Stimulated activated CD8-positive, alpha-beta memory T cell treated with anti-CD3 and anti-CD28 coated beads, Interleukin-15, amount 100 ng/mL, for 48 hours (primary cell): ENCODE measurements at places on chromosomes 3 and 15.

DNA sequence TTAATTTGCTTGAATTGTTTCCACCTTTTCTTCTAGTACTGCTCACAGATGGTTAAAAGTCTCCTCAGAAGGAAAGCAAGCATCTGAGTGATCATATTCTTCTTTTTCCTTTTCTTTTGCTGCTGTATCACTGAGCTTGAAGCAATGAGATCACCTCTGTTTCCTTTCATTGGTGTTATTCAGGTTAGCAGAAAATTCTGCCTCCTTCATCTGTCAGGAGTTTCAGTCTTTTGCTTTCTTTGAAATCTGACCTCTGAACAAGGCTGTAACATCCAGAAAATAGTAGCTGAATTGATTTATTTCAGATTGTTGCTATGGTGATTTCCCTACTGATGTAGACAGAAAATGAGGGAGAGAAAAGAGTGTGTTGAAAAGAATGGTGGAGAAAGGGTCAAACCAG, 343.0 kb downstream of the MFSD1 start:
- no peak for DNase-seq

GRCh38 chr3:61960976-61961375, 399.6 kb downstream of the PTPRG start:
- no peak for DNase-seq

DNA sequence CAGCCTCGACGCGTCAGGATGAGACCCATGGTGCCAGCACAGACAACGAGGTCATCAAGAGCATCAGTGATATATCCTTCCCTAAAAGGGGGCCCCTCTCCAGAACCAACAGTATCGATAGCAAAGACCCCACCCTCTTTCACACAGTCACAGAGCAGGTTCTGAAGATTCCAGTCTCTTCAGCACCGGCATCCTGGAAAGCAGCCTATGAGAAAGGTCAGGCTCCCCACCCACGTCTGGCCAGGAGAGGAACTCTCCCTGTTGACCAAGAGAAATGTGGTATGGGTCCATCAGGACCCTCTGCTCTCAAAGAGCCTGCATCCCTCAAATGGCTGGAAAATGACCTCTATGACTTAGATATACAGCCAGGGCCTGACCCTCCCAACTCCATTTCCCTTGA, 11.6 kb downstream of the ANKRD34C start:
- no peak for DNase-seq

DNA sequence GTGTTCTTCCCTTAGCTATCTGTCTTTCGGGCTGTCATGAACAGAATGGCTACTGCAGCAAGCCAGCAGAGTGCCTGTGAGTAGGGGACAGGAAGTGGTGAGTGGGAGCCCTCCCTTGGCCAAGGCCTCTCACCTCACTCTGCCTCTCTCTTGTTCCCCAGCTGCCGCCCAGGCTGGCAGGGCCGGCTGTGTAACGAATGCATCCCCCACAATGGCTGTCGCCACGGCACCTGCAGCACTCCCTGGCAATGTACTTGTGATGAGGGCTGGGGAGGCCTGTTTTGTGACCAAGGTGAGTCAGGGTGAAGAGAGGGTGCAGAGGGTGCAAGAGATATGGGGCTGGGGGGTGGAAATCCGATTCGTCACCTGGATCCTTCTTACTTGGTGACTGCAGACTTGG, 3.0 kb downstream of the DLL4 start:
- no peak for DNase-seq

- no peak for DNase-seq
Observed at GRCh38 chr15:39267685-39268084, 313.2 kb upstream of the THBS1 start.

- no peak for DNase-seq
Observed at GRCh38 chr15:70526221-70526973, 237.0 kb downstream of the UACA start.

DNA sequence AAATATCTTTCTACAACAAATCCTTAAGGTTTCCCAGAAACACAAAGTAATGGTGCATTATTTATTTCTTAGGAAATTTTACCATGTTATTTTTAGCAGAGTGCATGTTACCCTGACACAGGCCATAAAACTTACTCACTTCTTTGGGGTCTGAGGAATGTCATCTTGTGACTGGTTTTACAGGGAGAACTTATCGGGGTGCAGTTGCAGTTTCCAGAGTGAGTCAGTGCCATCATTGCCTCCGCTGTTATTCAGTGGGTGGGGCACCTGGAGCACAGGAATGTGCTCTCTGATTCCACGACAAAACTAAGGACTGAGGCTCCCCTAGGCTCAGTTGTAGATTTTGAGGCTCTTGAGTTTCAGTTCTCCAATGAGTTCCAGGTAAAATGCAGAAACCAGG, 11.1 kb upstream of the GREM1 start:
- no peak for DNase-seq

DNA sequence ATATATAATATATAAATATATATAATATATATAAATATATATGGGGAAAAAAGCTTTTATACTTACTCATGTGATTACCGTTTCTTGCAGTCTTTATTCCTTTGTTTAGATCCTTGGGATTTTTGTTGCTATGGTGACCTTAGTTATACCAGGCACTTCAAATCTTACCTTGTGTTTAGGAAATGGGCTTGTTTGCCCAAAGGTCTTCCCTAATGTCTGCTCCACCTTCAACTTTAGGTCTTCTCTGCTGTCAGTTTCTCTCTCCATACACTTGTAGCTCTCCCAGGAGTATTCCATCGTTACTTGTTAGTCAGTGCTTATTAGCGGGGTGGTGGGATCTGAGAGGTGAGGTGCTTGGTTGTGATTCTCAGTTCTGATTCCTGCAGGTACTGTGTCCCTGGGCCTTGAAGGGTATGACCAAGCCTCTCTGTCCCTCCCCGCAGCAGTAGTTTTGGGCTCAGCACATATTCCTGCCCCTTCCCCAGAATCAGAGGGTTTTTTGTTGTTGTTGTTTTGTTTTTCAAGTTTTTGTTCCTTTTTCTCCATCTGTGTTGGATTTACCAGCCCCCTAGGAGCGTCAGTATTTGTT, 9.6 kb upstream of the LAMP3 start:
- no peak for DNase-seq

DNA sequence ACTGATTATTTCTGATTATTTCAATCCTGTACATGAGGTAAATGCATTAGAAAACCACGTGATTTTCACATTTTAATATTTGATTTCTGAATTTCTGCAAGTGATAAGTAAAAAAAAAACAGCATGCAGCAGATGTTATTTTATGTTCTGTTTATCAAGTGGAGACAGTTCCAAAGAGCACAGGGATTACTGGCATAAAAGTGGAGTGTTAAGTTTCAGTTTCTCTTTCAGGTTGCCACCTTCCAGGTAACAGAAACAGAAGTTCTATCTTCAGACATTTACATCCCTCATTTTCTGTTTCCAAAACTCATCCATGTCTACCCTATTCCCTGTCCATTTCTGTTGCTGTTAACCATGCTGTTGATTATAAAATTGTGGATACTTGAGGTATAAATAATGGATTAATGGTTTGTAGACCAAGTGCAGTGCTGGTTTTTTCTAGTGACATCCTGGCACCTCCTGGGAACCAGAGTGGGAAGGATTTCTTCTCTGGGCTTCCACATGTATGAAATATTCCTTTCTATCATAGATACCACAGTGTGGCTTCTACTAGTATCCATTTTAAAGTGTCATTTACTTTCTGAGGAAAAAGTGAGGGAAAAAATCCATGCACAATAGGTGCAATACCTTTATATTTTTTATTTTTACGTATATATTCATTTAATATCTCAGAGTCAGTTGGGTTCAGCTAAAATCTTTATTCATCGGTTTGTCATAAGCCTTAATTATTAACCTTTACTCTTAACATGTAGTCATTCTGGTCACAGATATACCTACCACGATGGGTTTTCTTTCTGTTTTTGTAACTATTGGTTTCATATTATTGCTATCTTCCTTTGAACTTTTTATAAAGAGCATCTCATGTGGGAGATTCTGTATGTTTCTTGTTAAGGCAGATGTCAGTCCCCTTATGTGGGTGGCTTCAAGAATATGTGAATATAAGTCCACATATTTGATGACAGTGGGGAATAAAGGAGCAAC, 1010.0 kb downstream of the SQOR start:
- DNase-seq, result no peak

DNA sequence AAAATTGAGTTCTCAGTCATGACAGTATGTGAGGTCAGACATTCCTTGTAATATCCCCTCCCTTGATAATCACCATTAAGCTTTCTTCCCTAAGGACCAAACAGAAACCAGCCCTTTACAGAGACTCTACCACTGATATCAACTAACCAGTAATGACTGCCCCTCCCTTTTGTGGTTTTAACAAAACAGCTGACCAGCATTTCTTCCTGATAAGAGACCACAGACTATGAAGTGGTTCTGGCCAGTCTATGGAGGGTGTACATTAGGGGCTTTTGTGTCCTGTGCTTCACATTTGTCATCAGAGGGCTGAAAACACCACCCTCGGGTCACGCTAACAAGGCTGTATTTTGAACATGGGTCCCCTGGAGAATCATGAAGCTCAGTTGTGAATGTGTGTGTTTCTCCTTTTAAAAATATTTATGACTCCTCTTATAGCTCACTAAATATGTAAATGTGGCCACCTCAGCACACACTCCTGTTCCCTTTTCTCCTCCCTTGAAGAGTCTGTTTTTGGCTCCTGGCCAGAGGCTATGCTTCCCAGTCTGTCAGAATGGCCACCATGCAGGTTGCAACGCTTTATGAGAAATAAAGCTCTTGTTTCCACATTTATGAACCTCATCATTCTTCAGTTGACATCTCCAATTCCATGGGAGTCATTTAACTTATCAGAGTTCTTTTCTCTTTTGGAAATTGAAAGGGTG, 239.3 kb downstream of the CPNE4 start:
- no peak for DNase-seq
